ENCODE measurements at places on chromosomes 7 and 10.

GRCh38 chr7:152459724-152460251 is 24.0 kb upstream of the KMT2C start:
- DNase-seq, result no peak

GRCh38 chr7:124460056-124460450 is 305.5 kb downstream of the GPR37 start:
- DNase-seq, result no peak

DNA sequence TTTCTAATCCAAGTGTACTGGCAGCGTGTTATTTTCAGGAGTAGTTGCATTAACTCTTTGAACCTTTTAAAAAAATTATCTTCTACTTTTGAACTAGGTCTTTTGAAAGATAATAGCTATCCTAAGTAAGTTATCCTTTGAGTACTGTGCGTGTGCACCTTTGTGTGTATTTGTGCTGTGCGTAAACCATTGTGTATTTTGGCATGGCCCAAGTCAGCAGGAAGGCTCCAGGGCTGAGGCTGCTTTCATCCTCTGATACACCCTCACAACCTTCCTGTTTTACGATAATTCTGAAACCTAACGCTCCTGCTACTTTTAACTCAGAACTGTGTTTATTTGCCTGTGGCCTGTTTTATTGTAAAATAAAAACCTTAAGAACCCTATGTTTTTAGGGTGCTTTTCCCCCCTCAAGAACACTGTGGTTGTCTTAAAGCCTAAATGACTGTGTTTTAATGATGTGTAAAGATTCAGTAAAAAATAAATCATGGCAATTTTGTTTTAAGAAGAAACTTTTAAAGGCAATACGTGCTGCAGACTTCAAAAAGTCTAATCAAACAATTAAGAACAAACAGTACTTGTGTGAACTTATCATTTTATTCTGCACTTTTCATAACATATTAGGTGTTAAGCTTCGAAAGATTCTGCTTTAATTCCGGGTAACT is 57.5 kb downstream of the HDAC9 start:
- DNase-seq, result no peak

DNA sequence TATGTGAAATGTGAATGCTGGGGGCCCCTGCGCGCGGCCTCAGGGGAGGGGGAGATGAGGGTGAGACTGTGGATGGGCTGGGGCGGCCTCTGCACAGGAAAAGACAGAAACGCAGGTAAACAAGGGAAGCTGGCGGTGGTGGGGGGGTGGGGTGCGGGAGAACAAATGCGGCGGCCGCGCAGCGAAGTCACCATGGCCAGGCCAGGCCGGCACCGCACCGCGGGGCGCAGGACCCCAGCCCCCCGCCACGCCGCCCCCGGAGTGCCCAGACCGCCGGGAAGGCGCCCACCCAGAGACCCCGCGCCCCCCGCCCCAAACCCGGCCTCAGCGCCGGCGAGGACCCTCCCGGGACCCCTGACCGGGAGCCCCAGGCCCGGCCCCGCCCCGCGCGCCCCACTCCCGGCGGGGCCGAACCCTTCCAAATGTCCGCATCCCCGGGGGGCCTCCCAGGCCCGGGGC is 14.5 kb upstream of the DNAAF5 start:
- no peak for DNase-seq

DNA sequence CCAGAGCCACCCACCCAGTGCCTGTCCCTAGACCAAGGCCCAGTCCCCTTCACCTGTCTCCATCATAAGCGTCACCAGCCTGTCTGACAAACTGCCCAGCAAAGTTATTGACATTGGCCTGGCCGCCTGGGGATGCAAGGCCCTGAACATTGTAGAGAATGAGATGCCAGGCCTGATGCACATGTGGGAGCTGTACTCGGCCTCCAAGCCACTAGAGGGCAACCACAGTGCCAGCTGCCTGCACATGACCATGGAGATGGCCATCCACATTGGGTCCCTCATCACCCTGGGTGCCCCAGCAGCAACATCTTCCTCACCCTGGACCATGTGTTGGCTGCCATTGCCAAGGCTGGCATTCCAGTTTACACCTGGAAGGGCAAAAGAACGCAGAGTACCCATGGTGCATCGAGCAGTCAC is 63.7 kb upstream of the ANTXRL start:
- DNase-seq, result no peak

- no peak for DNase-seq
Observed at GRCh38 chr7:33640741-33641140, 264.6 kb upstream of the BMPER start.

DNA sequence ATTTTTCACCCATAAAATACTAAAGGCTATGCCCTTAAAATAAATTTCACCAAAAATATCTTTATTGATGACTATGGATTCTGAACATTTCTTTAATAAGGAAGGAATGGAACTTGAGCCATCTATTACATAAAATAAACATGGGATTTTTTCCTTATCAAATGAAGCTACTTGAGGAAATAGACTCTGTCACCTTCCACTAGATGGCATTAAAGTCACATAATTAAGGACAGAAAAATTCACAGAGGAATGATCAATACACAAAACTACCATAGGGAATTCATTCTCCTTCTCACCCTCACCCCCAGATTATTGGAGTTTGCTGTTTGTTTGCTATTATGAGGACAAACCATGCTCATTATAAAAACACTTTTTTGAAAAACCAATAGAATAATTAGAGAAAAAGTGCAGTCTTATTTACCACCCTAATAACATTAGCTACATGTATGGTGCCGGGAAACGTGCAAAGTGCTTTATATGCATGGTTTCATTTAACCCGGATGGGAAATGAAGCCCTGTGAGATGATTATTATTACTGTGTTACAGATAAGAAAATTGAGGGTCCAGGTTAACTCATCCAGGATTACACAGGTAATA is 21.1 kb upstream of the FOXI2 start:
- DNase-seq, result no peak

DNA sequence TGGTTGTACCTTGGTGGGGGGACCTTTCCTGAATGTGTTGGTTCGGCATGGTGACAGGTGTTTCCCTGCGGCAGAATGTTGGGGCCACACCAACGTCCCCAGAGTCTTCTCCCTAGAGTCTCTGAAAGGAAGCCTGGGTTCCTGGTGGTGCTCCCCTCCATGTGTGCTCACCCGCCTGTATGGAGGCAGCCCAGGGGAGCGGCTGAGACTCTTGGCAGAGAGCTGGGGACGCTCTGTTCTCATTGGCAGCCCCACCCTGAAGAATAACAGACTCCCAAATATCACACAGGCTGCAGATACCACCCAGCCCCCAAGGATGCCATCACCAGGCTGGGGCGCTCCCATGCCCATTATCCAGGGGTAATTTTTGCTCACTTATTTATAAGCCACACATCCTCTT is 34.8 kb downstream of the CHST12 start:
- DNase-seq, result no peak

GRCh38 chr10:31694126-31694685 is 234.4 kb downstream of the ARHGAP12 start:
- DNase-seq, result no peak

GRCh38 chr10:68333440-68334431 is 1.0 kb upstream of the PBLD start:
- DNase-seq, result no peak

DNA sequence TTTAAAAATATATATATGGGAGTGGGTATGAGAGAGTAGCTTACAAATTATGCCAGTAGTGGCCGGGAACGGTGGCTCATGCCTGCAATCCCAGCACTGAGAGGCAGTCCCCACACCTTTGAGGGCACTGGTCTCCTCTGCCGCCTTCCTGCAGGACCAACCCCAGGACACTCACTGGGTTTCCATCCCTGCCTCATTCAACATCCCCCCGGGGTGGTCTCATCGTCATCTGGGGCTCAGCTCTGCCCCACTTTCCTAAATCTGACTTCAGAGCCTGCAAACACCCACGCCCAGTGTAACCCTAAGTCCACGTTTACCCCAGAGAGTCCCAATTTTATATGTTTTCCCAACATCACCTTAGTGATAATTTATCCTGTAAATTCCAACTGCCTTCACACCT is 96.5 kb downstream of the DIP2C start:
- DNase-seq, result no peak

- no peak for DNase-seq
Observed at GRCh38 chr7:48269066-48269465, 97.8 kb downstream of the ABCA13 start.

GRCh38 chr10:111865550-111865949 is 318.0 kb downstream of the GPAM start:
- DNase-seq, result no peak

DNA sequence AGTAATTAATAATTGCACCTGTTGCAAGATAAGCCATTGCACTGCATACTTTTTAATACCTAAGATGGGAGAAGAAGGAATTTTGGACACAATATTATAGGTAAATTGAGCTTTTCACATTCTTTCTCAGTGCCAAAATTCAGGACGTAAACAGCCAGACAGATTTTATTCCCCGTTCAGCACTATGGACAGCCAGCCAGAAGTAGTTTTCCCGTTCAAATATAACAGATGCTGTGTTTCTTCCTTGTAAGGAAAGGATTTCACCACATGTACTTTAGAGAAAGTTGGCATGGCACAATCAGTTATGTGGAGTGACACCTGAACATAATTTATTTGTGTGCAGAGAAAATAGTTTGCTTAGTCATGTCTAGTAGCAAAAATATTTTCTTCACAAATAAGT is 34.8 kb downstream of the SEMA3E start:
- DNase-seq, result no peak

DNA sequence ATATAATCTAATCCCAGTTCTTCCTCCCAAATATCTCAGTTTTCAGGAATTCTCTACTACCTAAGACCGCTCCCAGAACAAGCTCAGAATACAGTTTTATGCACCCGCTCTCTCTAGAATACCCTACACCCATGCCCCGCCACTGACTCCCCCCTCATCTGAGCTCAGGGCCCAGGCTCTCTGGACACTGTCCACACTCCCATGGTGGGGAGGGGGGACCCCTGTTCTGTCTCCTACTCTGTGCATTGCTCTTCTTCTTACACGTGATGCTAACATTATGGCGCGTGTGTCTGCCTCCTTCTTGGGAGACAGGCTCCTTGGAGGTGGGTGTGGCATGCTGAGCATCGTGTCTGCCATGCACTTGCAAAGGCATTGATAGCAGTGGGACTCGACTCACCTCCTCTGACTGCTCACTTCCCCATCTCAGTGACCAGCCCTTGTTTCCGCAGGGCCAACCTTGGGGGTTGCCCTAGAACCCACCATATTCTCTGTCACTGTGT is 127.9 kb downstream of the TCERG1L start:
- no peak for DNase-seq

DNA sequence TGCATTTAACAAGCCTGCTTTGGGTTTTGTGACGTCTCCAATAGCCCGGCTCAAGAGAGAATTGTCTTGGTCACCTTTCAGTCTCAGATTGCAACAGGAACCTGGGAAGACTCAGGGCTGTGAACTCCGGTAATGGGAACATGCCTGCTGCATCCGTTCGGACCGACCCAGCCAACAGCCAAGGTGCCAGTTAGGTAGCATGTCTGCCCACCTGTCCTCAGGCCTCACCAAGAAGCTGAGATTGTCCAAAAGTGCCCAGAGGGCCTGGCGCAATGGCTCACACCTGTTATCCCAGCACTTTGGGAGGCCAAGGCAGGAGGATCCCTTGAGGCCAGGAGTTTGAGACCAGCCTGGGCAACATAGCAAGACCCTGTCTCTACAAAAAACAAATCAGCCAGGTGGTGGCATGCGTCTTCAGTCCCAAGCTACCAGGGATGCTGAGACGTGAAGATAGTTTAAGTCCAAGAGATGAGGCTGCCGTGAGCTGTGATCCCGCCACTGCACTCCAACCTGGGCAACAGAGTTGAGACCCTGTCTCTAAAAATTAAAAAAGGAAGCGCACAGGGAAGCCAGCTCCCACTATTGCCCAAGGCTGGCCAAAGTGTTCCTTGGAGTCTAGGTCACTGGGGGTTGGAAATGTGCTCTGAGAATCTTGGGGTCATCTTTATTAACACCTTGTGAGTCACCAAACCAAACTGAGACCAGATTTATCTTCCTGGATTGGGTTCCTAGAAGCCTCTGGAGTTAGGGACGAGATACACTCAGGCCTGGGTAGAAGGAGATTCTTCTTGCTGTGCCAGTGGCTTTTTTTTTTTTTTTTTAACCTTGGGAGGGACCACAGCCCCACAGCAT is 26.9 kb downstream of the BAG3 start:
- no peak for DNase-seq
